ENCODE measurements at places on chromosomes 11 and 22.
A peak's percentile ranks its signal among the peaks of the same experiment; 100 is the strongest.

GRCh38 chr11:126790550-126791081 is 210.0 kb downstream of the KIRREL3 start:
- DNase-seq, result no peak

GRCh38 chr11:12402025-12402424 is 24.7 kb downstream of the PARVA start:
- no peak for DNase-seq

DNA sequence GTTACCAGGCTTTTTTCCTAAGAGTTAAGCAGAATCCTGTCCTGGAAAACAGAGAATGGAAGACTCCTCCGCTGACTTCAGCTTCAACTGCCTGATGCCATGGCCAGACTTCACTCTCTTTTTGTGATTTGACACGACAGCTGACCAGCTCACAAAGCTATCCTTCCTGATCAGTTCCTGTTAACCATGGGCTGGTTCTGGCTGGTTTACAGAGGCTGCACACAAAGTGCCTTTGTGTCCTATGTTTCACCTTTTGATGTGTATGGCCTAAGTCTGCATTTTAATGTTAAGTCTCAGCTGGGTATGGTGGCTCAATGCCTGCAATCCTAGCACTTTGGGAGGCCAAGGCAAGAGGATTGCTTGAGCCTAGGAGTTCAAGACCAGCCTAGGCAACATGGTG is 11.1 kb downstream of the FOLR3 start:
- DNase-seq, result no peak

GRCh38 chr22:47162865-47163264 is 400.4 kb downstream of the TBC1D22A start:
- no peak for DNase-seq

DNA sequence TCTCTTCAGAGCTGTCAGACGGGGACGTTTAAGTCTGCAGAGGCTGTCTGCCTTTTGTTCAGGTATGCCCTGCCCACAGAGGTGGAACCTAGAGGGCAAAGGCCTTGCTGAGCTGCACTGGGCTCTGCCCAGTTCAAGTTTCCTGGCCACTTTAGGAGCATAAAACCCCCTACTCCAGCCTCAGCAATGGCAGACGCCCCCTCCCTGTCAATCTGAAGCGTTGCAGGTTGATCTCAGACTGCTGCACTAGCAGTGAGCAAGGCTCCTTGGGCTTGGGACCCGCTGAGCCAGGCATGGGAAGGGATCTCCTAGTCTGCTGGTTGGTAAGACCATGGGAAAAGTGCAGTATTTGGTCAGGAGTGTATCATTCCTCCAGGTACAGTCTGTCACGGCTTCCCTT is 66.6 kb upstream of the TP53I11 start:
- DNase-seq, result no peak

DNA sequence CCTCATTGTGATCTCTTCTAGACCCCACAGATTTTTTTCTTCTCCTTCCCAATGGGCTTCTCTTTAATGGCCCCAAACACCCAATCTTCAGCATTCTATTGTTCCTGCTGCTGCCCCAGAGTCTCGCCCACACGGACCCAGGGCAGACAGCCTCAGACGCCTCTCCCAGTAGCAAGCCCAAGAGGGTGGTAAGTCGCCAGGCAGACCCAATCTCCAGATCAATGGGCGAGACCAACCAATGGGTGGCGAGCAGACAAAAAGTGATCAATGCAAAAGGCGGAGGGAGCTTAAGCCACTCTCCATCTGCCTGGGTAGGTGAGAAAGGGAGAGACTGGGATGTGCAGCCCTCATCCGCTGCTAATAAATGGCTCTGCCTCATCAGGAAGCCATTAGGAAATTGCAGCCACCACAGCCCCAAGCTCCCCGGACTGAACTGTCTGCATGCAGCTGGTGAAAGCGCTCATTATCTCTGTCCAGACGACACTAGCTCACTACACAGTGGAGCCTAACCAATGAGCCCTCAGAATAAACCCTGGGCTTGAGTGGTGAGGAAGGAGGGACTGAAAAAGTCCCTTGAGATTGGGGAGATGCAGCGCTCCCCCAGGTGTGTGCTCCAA is 81.8 kb downstream of the ETS1 start:
- DNase-seq, result no peak

- DNase-seq, result no peak
Observed at GRCh38 chr11:124814739-124815138, 14.5 kb upstream of the MSANTD2 start.

GRCh38 chr11:104653407-104653806 is 244.9 kb downstream of the CASP12 start:
- peak; percentile 5 for DNase-seq

DNA sequence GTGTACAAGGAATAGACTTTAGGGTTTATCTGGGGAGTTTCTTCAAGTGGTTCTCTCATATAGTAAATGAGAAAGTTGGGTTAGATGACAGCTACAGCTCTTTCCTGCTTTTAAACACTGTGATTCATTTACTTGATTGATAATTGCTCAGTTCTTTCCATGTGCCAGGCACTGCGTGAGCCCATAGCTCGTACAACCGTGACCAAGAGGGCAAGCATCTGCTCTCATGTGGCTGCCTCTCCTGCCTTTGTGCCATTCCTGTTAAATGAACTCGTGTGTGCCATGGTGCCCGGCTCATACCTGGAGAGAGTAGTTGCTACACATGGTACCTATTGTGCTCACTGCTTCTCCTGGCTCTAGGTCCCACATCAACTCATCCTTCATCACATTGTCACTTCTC is 206.3 kb downstream of the SNX19 start:
- DNase-seq, result no peak

Data from inflammatory macrophage treated with lipopolysaccharide for 1 hour (primary cell).